M059J (cell line): ENCODE measurements at places on chromosomes 3 and 15. TPM values are rescaled to one million over a fixed set of nuclear protein-coding genes. Genes with fewer than 3 reads are reported as not detected.

DNA sequence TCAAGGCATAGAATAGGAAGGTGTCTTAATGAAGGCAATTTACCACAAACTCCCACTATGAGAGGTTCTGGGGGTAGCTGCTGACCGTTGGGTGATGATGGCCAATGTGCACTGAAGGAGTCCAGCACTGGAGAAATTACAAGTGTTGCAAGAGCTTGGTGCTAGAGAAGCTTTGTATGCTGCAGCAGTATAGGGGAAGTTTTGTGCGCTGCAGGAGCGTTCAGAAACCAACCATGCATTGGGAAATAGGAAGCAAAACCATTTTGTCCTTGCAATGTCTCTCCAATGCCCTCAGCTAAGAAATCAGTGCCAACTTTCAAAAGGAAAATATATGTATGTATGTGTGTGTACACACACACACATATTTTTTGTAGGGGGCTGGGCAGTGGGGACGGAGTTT, 441.6 kb upstream of the NAALADL2 start:
- no peak for DNase-seq

DNA sequence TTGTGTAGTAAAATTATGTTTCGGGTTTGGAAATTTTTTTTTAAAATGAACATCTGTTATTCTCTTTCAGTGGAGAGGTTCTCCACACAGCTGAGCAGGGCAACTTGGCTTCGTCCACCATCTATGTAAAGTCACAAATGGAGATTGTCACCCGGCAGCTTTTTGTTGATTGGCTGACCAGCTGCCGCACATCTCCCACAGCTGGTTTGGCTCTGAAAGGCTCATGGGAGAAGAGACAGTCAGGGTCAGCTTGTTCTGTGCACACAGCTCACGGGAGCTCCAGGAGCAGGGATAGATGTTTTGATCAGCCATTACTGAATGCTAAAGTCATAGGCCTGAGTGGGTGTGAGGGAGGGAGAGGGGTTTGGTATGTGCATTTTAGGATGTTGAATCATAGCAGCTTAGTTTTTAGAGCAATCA, 12.9 kb upstream of the CCDC80 start:
- DNase-seq = peak; percentile 87

The MED12L gene
- 0.15 and 0.84 TPM in 2 replicates for total RNA-seq

DNA sequence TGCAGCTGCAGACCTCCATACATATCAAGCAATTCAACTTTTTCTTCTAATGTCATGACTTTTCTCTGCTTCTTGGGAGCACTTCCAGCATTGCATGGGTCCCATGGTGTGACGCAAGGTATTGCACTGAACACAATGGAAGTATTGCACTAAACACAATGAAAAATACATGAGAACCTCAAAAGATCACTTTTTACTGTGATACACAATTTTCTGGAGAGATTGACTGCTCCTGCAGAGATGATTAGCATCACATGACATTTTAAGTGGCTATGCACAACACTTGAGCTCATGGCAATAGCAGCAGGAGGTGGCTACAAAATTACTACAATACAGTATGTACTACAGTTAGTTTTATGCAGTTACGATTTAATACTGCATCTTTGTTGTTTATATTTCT, 113.5 kb upstream of the BHLHE40 start:
- no peak for DNase-seq

The NOX5 gene
- 0.34 and 1.1 TPM in 2 replicates for total RNA-seq

DNA sequence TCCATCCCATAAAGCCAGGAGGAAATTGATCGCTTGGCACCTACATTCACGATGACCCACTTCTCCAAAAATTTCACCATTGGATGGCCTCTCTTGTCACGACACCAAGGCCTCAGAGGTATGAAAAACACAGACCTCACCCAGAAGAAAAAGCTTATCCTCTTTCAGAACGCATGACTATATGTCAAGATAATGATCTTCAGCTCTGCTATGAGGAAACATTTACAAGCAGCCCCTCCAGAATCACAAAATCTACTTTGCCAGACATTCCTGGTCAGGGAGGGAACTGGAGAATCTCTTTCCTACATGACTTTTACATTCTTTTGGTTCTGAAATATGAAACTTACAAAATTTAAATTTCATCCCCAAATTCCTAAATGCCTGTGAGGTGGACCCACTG, 122.7 kb downstream of the WNT5A start:
- no peak for DNase-seq

DNA sequence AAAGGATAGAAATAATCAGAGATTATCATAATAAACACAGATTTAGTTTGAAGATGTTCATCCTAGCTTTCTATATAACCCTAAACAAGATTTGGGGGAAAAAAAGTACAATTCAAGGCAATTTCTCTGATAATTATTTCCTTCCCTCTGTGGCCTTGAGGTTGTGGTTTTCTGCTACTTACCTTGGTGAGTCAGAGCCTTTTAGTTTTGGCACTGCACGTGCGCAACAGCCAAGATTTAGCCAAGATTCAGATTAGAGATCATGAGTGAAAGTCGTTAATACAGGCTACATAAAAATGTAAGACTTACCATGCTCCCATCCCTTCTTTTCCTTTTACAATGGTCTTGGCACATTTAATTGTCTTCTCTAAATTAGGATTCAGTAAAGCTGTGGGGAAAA, 6.7 kb downstream of the LYZL4 start:
- peak; percentile 26 for DNase-seq

The LMAN1L gene
- total RNA-seq = not detected in 2 replicates

- DNase-seq = peak; percentile 74
These were observed 33.9 kb upstream of the TBC1D23 start for GRCh38 chr3:100226712-100227429.

- no peak for DNase-seq
These were observed 113.3 kb upstream of the PTX3 start for GRCh38 chr3:157323360-157323759.

The ATP13A5 gene
- not detected in 2 replicates for total RNA-seq

- DNase-seq = no peak
These were observed 66.1 kb downstream of the EPHA3 start for GRCh38 chr3:89173546-89173945.

GRCh38 chr3:147940405-147941193, 531.4 kb downstream of the ZIC1 start:
- no peak for DNase-seq

GRCh38 chr3:127439621-127440020, 150.9 kb downstream of the TPRA1 start:
- no peak for DNase-seq

- DNase-seq = peak; percentile 94
These were observed 296.8 kb downstream of the RORA start for GRCh38 chr15:60932051-60932915.

The PSTPIP1 gene
- not detected in 2 replicates for total RNA-seq

DNA sequence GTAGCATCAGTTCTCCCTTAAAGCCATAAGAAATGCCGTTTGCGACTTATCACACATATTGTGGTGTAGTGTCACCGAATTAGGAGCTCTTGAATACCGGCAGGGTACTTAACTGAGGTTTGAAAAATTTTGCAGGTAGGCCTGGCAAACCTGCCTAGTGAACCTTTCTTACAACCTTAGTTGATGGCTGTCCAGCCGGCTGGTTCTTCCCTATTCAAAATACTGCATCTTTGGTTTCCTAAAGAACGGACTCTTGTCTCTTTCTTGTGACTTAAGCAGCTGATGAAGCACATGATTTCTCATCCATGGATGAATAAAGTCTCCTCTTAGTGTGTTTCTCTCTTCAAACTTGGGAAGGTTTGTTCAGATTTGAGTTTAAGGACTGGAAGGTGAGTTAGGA, 1.5 kb downstream of the RAB7A start:
- peak; percentile 11 for DNase-seq

The ANKUB1 gene
- not detected in 2 replicates for total RNA-seq

DNA sequence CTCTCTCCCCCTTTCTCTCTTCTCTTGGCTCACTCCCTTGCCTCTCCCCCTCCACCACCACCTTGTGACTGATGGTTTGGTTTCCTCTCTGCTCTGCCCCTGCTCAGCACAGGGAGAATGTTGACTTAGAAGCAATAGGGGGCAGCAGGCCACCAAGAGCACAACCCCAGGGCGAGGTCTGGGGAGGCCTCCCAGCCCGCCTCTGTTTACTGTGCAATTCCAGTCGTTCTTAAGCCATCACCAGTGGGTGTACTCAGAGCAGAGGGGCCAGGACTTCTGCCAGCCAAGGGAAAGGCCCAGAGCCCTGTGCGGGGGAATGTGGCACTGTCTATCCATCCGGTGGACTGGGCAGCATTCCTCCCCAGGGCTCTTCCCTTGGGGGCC, 5.7 kb upstream of the APEH start:
- peak; percentile 29 for DNase-seq

The FOXB1 gene
- not detected in 2 replicates for total RNA-seq

The CPEB1 gene
- total RNA-seq = 2.1 and 9.4 TPM in 2 replicates

GRCh38 chr15:76901965-76902364, 3.2 kb downstream of the SCAPER start:
- no peak for DNase-seq

GRCh38 chr3:140758791-140759444, 81.1 kb downstream of the TRIM42 start:
- no peak for DNase-seq

DNA sequence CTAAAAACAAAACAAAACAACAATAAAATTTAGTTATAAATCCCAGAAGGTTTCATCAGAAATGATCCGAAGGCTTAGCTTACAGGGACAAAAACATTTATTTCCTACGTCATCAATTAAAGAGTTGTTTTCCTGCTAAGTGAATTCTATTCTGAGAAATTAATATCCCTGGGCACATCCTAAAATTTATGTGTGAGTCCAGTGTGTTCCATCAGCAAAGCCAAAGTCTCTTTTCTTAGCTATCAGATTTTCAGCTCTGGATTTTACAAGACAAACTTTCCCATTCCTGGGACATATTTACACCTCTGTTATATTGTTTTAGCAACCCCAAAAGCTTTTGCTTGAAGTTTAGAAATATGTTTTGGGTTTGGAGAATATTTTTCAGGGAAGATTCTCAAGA, 4.4 kb upstream of the TMC3 start:
- DNase-seq = no peak

- no peak for DNase-seq
These were observed 83.9 kb downstream of the HHLA2 start for GRCh38 chr3:108380128-108380795.

GRCh38 chr3:16908016-16908807, 23.5 kb downstream of the PLCL2 start:
- DNase-seq = no peak

GRCh38 chr15:33159726-33160453, 34.6 kb downstream of the FMN1 start:
- DNase-seq = peak; percentile 52

The TPRG1 gene
- 0.42 and 2.9 TPM in 2 replicates for total RNA-seq
